Amniotic stem cell (primary cell): ENCODE measurements at places on chromosomes 7 and 10.

DNA sequence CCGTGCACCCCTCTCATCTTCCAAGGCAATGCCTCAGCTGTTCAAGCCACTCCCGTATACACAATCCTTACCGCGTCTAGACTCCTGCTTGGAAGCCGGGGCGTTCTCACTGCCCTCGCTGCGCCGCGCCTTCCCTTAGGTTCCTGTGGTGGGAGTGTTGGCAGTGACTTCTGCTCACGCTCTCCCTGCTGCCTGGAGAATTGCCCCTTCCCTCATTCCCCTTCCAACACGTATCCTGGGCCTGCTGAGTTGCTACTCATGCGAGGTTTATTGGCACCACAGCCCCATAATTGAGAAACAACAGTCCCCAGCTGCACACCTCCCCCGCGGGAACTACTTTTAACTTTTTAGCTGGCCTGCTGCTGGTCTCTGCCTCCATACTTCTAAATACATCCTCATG lies 31.9 kb downstream of the RBM17 start:
- DNase-seq: no peak

DNA sequence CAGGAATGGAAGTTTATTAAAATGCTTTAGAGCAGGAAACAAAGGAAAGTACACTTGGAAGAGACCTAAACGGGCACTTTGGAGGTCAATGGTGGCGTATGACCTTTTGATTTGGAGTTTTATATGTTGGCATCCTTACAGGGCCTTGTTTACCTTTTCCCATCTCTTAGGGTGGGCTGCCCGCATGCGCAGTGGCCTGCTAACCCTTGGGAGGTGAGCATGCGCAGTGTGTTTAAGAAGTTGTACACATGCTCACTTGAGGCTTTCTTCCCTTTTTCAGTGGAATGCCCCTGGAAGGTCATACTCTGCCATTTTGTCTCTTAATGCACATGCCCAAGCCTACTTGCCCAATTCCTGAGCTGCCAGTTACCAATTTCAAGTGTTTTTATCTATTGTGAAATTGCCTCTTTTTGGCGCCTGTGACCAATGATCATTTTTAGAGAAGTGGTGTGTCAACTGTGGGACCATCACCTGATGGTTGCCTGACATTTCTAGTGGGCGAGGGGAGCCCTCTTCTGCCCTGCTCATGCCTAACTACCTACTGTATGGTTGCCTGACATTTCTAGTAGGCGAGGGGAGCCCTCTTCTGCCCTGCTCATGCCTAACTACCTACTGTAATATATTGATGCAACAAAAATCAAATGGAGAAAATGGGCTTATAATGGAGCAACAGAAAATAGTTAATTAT lies 138.0 kb downstream of the PPP1R9A start:
- no peak for DNase-seq

DNA sequence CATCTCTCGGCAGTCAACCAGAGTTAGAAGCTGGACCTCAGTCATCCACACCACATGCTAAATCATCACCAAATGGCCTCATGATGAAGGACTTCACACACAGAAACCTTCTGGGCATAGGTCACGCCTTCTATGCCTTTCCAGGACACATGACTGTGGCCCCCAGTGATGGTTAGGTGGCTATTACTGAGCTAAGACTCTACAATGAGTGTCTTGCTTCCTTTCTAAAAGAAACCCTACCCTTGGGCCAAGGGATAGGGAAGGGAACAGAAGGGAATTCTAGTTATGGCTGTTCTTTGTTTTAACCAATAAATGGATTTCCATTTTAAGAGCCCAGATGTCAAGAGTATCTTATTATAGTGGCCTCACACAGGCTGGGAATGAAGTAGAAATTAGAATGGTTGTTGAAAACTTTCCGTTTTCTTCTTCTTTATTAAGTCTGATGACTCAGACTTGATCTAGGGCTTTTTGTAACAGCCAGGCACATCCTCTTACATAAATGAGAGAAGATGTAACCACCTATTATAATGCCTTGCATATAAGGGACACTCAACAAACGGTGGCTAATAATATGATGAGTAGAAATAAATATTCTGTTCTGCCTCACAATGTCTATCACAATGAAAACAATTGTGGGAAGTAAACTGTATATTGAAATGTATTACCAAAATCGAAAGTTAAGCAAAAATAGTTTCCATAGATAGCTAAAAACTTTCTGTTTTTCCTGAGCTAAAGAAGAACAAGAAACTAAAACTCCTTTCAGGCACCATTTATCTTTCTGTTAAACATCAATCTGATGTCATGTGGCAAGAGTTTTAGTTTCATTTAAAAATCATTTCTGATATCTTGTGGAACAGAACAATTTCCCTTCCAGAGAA lies 62.5 kb upstream of the TOMM7 start:
- no peak for DNase-seq

DNA sequence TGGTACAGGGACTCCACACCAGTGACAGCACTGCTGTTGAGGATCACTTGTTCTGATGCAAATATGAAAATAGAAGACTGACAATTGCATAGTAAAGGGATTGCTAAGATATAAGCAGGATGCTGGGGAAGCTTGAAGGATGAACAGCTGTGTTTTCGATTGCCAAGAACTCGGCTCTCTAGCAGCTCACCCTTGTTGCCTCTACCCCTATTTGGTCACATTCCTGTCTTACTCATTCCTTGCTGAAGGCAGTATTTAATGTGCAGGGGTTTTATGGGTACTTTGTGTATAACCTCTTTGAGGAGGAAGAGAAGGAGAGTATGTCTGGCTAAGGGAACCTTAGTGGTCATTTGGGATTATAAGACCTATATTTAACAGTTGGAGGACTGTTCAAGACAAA lies 218.8 kb downstream of the AUTS2 start:
- peak; percentile 31 for DNase-seq

DNA sequence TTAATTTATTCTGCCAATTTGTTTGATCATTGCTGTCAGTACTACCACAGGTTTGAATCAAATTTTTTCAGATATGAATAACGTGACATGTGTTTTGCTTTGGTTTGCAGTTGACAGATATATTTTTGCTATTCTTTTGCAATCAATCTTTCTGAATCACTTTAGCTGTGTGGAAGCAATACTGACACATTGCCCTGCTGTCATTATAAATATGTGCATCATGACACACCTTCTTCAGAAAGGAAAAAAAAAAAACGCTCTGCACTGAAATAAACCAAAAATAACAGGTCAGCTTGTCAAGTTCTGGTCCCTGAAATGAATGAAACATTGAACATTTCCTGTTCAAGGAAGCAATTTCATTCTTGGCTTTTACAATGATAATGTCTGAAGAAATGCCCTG lies 93.8 kb upstream of the FAM13C start:
- DNase-seq: no peak

DNA sequence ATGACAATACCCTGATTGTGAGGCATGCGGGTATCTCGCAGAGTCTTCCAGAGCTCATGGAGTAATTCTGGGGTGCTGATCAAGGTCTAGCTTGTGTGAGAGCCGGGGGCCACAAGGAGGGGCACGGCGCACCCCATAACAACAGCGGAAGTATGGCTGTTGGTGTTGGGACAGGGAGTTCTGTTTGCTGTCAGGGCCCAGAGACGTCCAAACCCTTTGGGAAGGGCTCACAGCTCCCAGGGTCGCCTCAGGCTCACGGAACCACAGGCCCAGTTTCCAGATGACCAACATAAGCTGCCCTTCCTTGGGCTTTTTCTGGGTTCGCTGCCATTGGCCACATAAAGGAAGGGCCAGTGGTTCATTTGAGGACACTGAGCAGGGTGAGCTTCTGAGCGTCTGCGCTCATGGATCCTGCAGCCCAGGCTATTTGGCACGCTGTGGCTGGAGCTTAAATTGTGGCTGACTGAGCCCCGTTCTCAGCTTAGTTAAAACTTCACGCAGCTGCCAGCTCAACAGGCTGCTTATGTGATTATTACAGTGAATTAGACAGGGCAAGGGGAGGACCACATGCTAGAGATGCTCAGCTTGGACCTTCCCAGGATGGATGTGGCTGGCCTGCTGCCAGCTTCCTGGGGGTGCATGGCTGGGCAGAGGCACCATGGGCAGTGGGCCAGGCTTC lies 92.3 kb downstream of the DNAJB6 start:
- DNase-seq: no peak

DNA sequence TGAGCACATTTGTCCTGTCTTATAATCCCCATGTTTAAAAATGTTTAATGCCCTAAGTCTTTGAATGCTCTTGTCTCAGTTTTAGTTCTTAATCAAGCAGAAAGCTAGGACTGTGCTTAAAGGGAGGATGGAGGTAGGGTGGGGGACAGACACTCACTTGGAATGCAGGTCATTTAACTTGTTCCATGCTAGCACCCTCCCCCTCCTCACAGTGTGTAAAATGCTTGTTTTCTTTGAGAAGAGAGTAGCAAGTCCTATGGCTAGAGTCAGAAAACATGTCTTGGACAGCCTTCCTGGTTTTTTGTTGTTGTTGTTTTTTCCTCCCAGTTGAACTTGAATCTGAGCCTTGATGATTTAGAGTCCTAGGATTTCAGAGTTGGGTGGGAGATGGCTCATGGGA lies 114.2 kb downstream of the PLPP4 start:
- DNase-seq: no peak

- no peak for DNase-seq
Observed at GRCh38 chr7:123216825-123217224, 17.1 kb upstream of the SLC13A1 start.

DNA sequence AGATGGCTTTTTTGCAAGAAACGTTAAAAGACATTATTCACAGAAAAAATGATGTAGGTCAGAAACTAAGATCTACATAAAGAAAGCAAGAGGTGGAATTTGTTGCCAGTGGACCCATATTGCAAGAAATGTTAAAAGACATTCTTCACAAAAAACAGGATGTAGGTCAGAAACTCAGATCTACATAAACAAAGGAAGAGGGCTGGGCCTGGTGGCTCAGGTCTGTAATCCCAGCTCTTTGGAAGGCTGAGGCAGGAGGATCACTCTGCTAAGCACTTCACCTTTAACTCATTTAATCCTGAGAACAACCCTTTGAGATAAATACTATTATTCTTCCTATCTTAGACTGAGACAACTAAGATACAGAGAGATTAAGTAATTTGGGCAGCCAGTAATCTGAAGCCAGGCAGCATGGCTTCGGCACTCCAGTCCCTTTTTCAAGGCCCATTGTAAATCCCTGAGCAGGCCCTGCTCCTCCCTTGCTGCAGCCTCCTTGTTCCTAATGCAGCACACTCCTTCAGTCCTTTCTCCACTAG lies 11.6 kb downstream of the ZFAND4 start:
- DNase-seq: no peak

GRCh38 chr10:18620856-18621255 lies 30.5 kb downstream of the NSUN6 start:
- no peak for DNase-seq

DNA sequence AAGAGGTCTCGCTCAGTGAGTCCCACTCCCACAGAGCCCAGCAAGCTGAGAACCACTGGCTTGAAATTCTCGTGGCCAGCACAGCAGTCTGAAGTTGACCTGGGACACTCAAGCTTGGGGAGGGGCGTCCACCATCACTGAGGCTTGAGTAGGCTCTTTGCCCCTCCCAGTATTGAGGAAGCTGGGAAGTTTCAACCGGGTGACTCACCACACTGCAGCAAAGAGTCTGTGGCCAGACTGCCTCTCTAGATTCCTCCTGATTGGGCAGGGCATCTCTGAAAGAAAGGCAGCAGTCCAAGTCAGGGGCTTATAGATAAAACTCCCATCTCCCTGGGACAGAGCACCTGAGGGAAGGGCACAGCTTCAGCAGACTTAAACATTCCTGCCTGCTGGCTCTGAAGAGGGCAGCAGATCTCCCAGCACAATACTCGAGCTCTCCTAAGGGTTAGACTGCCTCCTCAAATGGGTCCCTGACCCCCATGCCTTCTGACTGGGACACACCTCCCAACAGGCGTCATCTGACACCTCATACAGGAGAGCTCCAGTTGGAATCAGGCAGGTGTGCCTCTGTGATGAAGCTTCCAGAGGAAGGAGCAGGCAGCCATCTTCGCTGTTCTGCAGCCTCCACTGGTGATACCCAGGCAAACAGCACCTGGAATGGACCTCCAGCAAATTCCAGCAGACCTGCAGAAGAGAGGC lies 970.9 kb upstream of the LRRN3 start:
- DNase-seq: no peak

GRCh38 chr7:117448655-117449054 lies 21.4 kb upstream of the ASZ1 start:
- no peak for DNase-seq

GRCh38 chr7:47215640-47216039 lies 366.3 kb downstream of the TNS3 start:
- no peak for DNase-seq

- no peak for DNase-seq
Observed at GRCh38 chr10:69959911-69960310, 92.7 kb upstream of the MACROH2A2 start.

DNA sequence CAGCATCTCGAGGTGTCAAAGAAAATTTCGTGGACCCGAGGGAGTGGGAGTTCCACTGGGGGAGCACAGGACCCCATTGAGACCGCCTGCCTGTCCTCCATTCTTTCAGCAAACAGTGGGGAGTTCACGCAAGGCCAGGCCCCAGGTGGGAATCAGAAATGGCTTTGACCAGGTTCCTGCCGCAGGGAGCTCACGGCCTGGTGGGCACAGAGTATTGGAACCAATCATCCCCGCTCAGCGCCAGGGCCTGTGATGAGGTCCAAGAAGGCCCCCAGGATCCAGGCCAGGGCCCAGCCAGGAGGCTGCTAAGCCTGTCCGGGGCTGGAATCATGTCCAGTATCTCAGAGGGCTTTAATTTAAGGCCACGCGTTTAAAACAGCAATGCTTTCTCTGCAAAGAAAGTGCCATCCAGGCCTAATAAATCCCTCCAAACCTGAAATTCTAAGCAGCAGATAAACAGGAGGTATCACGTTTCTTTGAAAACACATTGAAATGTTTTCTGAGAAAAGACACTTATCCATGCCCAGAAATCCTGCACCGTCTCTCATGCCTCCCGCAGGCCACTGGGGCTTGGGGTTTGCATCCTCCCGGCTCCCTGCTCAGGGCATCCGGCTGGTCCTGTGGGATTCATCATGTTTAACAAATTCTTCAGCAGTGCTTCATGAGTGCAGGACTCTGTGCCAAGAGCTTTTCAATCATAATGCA lies 125.7 kb downstream of the OAT start:
- no peak for DNase-seq

DNA sequence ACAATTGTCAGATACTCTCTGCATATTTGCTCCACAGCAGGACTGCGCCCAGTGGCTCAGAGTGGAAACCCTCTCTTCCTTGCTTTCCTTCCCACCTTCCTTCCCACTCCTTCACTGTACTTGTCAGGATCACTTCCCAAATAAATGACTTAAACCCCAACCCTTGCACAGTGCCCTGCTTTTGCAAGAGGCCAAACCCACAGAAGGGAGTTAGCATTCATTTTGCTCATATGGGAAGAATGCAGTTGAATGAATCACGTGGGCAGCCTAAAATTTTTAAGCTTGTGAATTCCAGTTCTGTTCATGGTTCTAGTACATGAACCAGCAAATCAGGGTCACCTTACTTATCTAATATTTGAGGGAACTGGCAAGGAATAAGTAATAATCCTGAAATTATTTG lies 47.7 kb upstream of the SFMBT2 start:
- DNase-seq: no peak
